ENCODE measurements at places on chromosomes 16 and 17.

DNA sequence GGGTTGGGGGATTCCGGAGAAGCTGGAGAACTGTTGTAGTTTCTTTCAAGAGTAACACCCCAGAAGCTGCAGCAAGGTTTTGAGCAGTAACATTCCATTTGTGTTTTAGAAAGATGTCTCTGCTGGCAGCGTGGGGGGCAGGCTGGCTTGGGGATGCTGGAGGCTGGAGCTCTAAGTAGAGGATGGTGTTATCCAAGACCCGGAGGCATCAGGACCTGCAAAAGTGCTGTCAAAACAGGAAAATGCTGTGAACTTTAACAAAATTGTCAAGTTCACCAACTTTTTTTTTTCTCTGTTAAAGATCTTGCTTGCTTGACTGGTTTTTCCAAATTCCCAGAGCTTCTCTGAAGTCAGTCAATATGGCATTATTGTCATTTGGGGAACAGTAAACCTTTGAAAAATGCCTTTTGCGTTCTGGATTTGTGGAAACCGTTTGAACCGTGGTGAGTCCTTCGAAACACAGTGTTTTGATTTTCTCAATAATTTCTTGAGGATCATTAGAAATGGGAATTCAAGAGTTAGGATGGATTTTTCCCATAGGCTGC, 189.6 kb upstream of the NLRP1 start:
- ATAC-seq = no peak

DNA sequence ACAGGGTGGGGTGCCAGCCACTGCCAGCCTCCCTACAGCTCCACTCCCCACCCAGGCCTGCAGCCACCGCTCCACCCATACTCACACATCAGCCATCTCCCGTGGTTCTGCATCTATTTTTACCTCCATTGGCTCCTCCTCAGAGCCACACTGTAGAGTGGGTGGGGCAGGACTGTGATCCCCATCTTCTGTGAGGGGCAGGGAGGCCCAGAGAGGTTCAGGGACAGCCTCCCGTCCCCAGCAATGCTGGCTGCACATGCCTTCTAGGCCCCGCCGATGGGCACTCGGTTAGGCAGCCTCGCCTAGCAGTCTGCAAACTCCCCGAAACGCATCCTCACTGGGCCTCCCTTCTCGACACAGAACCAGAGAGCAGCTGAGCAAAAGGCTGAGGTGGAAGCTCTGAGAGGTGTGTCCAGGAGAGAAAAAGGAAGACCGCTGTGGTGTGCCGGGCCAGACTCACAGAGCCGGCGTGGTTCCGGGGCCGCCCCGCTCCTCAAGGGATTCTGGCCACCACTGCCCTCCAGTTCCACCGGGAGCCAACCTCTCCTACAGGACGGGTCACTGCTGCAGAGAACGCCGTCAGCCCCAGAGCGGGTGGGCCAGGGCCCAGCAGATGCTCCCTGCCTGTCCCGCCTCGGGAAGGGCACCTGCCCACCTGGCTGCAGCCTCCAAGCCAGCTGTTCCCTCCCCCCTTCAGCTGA, 71.9 kb downstream of the ABR start:
- ATAC-seq = no peak

DNA sequence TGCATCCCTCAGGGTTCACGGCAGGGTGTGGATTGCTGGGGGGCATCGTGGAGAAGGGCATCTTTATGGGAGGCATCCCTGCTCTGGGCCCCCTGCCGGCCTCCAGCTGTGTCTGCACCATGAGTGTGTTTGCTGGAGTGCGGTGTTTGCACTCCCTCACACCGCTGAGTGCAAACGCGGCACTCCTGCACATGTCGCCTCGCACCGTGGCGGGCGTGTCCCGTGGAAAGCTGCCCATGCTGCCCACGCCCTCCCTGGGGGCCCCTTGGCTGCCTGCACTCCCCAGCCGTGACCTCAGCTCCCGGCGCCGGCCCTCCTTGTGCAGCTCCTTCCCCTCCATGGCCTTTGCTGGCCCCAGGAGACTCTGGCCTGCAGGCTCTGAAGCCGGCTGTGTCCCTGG, 74.6 kb upstream of the ZNF750 start:
- ATAC-seq = no peak

DNA sequence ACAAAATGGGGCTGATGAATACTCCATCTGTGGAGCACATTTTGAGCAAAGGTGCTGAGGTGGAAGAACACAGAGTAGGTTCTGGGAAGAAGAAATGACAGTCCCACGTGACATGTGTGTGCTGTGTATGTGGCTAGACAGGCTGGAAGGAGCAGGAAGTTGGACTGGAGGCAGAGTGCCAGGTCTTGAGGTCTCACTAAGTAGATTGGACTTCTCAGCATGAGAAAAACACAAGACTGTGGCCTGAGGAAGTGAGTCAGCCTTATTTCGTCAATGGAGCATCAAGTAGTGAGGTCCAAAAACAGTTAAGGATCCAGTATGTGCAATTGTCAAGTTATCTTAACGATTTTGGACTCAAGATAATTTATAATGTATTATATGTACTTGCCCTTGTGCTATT, 736.5 kb downstream of the KCNJ2 start:
- no peak for ATAC-seq

- ATAC-seq = no peak
Measured at GRCh38 chr16:89600427-89600826, 13.0 kb upstream of the DPEP1 start.

- no peak for ATAC-seq
Measured at GRCh38 chr16:14608111-14608566, 21.9 kb downstream of the PARN start.

- no peak for ATAC-seq
Measured at GRCh38 chr17:34118564-34118963, 136.5 kb upstream of the CCL2 start.

- ATAC-seq = no peak
Measured at GRCh38 chr17:29066047-29066446, 23.1 kb downstream of the PIPOX start.

DNA sequence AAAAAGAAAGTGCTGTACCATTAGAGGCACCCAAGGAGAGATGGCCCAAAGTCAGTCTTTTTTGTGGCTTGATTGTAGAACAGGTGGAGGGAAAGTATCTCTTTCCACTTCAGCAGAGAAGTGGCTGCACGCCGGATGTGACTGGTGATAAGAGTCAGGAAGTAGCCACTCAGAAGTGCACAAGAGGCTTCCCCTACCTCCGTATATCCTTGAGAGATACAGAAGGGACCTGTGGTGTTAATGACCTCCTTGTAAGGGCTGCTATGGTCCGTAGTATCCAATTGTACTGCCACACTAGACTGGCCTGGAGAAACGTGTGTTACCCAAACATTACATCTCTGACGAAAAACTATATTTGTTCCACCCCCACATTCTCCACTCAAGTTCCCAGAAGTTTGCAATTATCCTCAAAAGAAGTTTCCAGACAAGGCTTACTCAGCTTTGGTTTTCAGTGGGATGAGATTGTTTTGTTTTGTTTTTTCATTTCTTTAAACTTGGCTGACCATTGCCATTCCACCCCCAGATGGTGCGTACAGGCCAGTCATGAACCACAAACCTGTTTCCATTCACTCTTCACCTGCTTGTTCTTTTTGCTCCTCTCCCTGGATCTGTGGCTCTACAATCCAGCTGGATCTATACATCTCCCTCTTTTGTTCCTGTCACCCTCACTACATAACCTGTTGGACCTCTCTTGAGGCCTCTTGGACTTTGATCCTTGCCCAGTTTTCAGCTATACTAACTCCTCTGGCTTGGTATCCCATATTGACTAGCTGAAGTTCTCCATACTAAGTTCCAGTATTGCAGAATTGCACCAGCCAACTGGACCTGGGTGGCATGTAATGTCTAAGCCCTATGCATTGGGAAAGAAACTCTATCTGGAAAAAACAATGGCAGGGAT, 20.7 kb upstream of the MED13 start:
- ATAC-seq = peak; percentile 83

DNA sequence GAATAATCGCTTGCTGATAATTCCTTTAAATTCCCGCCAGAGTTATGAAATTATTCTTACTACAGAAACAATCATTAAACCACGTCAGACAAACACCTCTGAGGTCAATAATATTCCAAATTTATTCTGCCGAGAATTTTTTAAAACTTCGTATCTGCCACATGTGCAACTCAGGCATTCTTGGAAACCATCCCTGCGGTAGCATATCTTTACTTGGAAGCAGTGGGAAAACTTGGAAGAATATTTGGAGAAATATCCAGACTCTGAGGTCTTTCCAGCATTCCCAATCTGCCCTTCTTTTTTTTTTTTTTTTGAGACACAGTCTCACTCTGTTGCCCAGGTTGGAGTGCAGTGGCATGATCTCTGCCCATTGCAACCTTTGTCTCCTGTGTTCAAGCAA, 2.0 kb upstream of the CCL11 start:
- ATAC-seq = no peak

GRCh38 chr17:81189016-81189415, 23.0 kb upstream of the AATK start:
- ATAC-seq = no peak

DNA sequence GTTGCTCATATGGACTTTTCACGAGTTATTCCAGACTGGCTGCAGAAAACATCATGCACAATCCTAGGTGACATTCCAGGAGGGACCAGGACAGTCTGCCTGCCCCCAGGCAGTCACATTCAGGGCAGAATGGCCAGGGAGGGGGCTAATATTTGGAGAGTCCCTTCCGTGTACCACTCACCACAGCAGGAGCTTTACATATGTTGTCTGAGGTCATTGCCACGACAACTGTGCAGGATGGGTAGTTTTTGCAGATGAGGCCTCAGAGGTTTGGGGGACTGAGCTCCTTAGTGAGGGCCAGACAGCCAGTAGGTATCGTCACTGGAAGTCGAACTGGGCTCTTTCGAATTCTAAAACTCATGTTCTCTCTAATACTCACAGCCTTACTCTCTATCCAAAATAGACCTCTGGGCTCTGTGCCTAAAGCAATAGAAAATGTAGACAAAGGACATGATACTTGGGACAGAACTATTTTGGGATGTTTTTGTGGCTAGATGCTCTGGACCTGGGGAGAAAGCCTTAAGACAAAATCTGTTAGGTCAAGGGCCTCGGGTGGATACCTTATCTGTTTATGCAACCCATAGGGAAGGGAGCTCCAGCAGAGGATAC, 338.5 kb downstream of the MAF start:
- ATAC-seq = no peak

DNA sequence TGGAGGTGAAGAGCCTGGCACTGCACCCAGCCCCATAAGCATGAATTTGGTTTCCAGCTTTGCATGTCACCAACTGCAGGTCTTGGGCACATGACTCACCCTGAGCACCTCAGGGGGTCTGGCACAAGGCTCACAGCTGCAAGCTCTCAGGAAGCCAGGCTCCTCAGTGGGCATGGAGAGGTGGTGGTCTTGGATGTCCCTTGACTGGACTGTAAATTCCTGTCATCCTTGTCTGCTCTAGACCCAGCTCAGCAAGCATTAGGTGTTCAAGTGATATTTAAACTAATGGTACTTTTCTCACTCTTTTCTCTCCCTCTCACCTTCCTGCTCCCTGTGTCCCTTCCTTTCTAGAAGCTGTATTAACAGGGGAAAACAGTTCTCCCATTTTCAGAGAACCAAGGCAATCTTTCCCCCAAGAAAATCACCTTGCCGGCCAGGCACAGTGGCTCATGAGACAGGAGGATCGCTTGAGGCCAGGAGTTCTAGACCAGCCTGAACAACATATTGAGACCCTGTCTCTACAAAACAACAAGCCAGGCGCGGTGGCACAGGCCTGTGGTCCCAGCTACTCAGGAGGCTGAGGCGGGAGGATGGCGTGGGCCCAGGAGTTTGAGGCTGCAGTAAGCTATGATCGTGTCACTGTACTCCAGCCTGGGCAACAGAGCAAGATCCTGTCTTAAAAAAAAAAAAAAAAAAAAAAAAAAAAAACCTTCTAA, 5.1 kb upstream of the KIFC3 start:
- no peak for ATAC-seq

DNA sequence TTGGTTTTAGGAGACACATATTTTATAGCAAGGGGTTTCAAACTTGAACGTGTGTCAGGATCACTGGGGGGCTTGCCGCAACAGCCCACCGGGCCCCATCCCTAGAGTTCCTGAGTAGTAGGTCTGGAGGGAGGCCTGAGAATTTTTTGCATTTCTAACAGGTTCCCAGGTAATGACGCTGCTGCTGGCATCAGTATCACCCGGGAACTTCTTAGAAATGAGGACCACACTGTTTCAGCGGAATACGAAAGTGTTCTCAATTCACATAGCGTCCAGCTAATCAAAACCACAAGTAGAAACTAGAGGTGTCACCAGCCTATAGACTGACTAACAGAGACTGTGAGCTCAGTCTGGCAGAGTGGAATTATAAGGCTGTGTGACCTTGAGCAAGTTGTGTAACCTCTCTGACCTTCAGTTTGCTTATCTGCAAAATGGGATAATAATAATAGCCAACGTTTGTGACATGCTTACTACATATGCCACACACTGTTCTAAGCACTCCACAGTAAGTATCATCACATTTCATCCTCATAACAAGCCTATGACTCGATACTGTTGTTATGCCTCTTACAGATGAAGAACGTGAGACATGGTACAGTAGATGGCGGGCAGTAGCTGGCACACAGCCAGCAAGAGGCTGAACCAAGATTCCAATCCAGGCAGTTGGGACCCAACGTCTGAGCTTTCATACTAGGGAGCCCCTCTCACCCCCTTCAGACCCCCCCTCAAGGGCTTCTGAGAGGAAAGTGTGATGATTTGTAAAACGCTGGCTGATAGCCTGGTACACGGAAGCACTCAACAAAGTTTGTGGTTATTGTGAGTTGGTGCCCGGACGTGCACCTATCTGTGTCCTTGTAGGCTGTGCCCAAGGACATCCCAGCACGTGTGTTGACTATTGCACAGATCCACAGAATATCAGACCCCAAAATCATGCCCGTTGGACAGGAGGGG, 4.6 kb upstream of the ICAM2 start:
- ATAC-seq = peak; percentile 69

DNA sequence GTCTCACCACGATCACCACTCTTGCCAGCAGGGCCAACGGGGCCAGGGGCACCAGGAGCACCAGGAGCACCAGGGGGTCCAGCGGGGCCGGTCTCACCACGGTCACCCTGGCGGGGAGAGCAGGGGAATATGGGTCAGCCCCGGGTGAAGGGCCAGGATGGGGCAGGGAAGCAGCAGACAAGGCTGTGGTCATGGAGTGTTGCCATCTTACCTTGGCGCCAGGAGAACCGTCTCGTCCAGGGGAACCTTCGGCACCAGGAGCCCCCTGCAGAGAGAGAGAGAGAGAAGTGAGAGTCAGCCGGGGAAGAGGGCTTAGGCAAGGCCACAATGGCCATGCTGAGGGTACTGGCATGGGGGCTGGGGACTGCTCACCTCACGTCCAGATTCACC, 12.9 kb downstream of the COL1A1 start:
- ATAC-seq = no peak

- ATAC-seq = no peak
Measured at GRCh38 chr17:76497979-76498875, 3.0 kb downstream of the RHBDF2 start.

Measured in activated T-helper 17 cell treated with anti-CD3 and anti-CD28 coated beads, Interleukin-2, amount 50 U/mL, for 72 hours (primary cell).